ENCODE measurements at places on chromosomes 13 and 19. TPM values are rescaled to one million over a fixed set of nuclear protein-coding genes. Genes with fewer than 3 reads are reported as not detected.

The ZNF626 gene
- polyA plus RNA-seq = 23.8 TPM

The NCR1 gene
- not detected for polyA plus RNA-seq

The APOC1 gene
- polyA plus RNA-seq = 10.5 TPM

The SSBP4 gene
- polyA plus RNA-seq = 69.6 TPM

DNA sequence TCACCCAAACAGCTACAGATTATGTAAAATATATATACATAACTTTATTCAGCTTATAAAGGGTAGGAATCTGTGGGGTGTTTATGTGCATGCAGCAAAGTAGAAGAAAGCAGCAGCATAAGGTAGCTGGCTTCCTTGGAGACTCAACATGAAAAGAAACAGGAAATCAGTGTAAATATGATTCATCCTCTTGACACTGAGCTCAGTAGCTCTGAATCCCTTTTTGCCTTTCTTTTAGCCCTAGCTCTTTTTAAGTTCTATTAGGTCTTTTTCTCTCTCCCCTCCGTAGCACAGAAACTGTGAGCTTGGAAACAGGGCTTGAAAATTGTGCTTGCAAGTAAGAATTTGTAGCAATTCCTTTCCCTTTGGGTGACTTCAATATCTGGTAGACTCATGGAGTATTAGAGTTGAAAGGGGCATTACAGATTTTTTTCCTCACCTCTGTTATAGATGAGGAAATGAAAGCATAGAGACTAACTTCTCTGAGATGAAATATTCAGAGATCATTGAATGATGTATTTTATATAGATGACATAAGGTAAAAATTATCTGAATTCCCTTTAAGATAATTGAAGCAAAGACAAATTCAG lies 314.4 kb downstream of the PCDH9 start:
- no peak for DNase-seq

DNA sequence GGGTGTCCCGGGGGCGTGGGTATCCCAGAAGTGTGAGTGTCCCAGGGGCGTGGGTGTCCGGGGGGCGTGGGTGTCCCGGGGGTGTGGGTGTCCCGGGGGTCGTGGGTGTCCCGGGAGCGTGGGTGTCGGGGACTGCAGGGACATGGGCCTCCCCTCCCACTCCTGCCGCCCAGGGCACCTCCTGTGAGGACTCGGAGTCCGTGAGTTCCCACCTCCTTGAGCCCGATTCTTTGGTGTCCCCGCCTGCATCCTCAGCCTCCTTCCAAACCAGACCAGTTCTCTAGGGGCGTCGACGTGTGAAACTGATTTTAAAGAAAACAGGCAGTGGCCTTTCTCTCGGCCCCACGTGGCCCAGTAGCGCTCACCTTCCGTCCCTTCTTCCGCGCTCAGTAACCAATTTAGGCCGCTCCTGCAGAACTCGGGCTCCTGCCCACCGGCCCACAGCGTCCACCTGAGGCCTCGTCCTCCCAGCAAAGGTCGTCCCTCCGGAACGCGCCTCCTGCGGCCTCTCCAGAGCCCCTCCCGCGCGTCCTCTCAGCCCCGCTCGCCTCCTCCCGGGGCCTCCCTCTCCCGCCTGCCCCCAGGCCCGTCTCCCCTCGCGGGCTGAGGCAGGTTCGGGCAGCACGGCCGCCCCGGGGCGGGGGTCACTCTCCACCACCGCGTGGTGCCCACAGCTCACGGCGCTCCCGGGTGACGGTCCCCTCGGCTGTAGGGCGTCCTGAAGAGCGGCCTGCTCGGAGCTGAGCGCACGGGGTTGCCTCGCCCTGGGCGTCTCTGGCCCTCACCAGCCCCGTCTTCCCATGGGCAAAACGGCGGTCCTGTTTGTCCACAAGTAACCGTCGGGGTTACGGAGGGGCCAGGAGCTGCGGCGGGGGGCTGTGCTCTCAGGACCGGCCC lies 3.8 kb downstream of the F7 start:
- DNase-seq = no peak

- DNase-seq = no peak
Measured at GRCh38 chr13:23799945-23800344, 89.3 kb downstream of the MIPEP start.

- no peak for DNase-seq
Measured at GRCh38 chr19:49924004-49924880, 4.8 kb upstream of the ATF5 start.

- no peak for DNase-seq
Measured at GRCh38 chr19:12695997-12696365, 450 bp downstream of the FBXW9 start.

GRCh38 chr13:45353895-45354294 lies 12.9 kb upstream of the TPT1 start:
- no peak for DNase-seq

GRCh38 chr13:73287831-73288230 lies 229.0 kb downstream of the KLF5 start:
- DNase-seq = no peak

GRCh38 chr19:28504139-28504538 lies 708.8 kb downstream of the UQCRFS1 start:
- DNase-seq = no peak

- DNase-seq = no peak
Measured at GRCh38 chr19:33393286-33394005, 19.9 kb downstream of the CEBPG start.

DNA sequence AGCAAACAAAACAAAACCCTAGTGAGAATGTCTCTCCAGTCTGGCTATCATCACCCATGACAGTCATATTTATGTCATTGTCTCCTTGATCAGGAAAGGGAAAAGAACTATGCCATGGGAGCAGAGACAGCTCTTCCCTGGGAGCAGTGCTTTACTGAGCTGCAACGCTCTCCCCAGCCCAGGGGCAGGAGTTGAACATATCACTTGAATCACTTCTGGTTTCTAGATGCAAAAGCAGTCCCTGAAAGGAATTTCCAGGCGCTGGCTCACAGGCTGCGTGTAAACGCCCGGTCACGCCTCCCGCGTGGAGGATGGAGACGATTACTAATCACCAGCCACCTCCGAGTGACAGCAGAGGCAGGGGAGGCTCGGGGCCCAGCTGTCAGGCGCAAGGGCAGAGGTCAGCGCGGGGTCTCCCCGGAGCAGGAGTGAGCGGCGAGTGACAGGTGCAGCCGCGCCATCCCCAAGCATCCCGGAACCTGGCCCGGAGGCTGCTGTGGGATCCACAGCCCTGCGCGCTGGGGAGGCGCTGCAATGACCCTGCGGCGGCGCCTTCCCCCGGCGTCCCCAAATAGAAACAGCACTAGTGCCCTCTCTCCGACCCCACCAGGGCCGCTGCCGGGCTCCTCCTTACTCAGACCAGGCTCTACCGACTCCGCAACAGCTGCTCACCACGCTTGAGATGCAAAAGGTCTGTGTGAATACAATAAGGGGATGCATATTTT lies 23.5 kb upstream of the DCLK1 start:
- DNase-seq = peak; percentile 5

- no peak for DNase-seq
Measured at GRCh38 chr19:45960595-45961235, 12.9 kb downstream of the NOVA2 start.

GRCh38 chr13:41054919-41055619 lies 6.2 kb upstream of the WBP4 start:
- no peak for DNase-seq

- DNase-seq = no peak
Measured at GRCh38 chr19:2795827-2796658, 10.7 kb downstream of the THOP1 start.

- DNase-seq = no peak
Measured at GRCh38 chr13:75357576-75358289, 124.2 kb downstream of the TBC1D4 start.

DNA sequence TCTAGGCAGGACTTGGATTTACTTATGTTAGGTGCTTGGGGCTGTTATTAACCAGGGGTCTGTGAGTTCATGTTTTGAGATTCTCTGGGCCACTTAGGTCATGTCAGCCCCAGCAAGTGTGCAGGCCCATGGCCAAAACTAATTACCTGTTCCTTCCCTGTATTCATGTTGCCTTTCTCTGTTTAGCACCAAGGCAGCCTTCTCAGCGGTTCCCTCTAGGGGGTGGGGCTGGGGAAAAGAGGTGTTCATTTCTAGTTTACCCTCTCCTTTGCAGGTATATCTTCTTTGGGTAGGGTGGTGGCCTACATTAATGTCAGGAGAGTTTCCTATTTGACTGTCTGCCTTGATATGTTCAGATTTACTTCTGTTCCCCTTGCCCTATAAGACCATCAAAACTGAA lies 61.7 kb downstream of the PDS5B start:
- no peak for DNase-seq

- DNase-seq = no peak
Measured at GRCh38 chr13:47908197-47908902, 92.7 kb downstream of the SUCLA2 start.

Data from right renal pelvis (tissue), 4 donors.